Gastrocnemius medialis (tissue), 4 donors: ENCODE measurements at places on chromosomes 7 and 10.
A peak's percentile ranks its signal among the peaks of the same experiment; 100 is the strongest.

DNA sequence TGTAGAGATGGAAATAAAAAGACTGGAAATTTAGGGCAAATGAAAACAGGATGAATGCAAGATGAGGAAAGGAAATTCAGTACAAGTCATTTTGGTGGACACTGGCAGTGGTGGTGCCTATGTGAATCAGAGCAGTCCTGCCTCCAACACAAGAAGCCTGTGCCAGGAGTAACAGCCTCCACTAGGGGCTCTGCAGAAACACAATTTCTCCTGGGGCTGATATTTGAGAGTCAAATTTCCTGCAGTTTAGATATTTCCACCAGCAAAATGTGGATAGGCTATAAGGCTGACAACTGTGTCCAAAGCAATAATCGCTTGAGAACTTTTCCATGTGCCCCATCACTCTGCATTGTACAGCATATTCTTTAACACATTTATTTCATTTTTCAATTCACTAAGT, 4.7 kb upstream of the PLXDC2 start:
- DNase-seq = peak; percentile 21

DNA sequence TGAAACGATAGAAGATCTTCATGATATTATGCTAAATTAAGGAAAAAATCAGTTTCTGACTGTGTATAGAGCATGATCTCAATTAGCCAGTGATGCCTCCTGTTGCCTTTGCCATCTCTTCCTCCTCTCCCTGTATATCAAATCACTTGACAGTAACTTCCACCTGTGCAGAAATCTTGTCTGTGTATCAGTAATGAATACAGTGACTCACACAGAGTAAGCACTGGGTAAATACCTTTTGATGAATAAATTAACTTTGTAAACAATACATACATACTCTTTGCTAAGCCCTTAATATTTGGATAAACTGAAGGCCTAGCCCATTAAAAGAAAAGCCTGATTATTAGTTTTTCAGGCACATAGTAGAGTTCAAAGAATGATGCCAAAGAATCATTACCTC, 610.6 kb upstream of the NRP1 start:
- DNase-seq = no peak

DNA sequence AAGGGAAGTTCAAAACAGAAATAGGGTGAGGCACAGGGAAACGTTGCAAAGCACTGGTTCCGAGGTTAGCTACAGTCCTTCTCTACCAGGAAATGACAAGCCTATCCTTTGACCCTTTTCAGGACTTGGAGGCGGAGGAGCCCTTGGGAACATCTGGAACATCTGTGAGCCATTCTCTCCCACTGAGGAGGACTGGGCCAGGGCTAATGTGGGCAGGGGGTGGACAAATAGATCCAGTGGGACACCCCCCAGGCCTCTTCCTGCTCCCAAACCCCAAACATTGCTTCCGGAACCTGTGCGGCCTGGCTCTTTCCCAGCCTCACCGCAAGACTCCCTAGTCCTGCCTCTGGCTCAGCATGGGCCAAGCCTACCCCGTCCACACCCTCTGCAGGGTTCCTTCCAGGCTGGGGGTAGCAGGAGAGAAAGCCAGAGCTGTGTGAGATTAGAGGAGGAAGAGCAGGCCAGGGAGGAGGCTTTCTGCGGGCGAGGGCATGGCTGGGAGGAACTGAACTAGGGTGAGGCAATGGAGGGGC, 36.5 kb downstream of the GHRHR start:
- DNase-seq = no peak

DNA sequence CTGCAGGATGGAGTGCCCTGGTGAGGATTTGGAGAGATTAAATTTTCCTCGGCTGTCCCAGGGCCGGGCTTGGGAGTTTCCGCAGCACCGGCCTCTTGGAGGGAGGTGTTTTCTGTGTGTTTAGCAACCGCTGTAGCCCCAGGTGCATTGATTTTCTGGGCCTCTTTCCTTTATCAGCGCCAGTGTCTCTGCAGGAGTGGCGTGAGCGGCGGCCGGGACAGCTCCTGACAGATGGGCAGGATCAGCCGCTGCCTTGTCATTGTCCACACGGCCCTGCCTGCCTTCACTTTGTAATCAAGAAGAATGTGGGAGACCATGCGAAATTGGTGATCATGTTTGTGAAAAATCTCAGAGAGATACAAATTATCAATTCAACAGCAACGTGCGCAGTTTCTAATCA, 32.4 kb downstream of the NKX6-2 start:
- DNase-seq = no peak

DNA sequence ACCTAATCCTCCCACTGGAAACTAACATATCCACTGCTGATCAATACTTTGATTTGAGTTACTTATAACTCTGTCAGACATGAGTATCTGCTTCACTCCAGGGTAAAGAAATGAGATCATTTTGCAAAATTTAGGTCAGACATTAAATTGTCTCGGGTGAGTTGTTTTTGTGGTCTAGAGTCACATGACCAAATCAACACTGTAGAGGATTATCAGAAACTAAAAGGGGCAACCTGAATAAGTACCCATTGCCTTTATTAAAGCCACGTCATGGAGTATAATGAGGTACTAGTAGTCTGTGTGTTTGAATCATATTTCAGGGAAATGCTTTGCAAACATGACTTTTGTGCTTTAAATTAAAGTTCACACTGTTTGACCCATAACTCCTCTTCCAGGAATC, 107.7 kb upstream of the ADO start:
- DNase-seq = no peak

DNA sequence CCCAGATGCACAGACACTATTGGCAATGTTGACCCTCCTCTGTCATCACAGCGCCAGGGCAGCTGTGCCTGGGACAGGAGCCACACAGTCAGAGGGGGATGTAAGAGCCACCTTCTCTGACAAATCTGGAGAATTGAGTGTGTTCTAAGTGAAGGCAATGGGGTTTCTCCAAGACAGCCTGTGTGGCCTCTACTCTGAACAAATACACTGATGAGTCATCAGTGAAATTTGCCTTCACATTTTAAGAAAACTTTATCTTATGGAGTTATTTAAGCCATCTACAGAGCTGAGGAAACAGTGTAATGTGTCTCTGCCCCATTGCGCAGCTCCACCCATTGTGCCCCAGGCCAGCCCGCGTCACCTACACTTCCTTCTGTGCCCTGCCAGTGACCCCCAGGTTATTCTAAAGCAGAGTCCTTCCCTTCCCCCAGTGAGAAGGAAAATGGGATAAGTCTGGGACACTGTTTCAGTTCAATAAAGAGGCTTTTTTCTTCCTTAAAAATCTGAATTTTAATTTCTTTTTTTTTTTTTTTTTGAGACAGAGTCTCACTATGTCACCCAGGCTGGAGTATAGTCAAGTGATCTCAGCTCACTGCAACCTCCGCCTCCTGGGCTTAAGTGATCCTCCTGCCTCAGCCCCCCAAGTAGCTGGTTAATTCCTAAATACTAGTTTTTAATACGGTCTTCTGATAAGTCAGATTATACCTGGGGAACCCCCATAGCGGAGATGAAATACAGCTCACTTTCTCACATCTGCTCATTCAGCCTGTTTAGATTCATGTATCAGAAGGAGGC, 21.8 kb downstream of the AKR1E2 start:
- DNase-seq = no peak

GRCh38 chr7:36006636-36007229, 146.3 kb upstream of the EEPD1 start:
- DNase-seq = no peak

- no peak for DNase-seq
Measured at GRCh38 chr7:125098377-125098970, 168.8 kb upstream of the POT1 start.

DNA sequence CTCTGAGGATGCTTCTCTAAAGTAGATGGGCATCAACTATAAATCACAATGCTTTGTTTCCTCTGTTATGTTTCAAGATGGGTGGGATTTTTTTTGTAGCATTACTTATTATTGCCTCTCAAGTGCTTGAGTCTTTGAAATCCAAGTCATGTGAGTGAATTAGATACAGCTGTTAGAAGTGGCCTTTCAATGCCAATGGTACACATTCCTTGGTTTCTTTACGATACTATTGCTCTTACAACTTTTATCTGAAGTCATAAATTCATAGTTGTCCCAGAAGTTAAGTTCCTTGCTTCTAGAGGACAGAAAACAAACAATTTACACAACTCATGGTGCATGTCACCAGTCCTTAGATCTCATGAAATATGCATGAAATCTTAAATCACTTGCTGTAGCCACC, 15.5 kb downstream of the CFTR start:
- no peak for DNase-seq

DNA sequence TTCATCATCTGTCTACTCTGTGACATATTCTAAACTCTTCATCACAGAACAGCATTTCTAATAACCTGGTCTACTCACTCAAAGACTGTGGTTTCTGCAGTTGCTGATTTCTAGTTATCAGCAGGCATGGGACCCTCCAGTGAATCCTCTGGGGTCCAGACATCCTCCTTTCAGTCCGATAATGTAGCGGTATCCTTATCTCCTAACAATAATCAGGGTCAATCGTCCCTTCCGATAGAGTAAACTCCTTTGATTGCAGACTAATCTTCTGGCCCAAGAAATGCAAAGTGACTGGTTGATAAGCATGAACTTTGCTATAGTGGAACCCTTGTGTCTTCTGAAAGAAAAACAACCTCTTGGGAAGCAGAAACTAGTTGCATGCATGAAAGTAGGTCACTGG, 1209.8 kb upstream of the CELF2 start:
- no peak for DNase-seq

DNA sequence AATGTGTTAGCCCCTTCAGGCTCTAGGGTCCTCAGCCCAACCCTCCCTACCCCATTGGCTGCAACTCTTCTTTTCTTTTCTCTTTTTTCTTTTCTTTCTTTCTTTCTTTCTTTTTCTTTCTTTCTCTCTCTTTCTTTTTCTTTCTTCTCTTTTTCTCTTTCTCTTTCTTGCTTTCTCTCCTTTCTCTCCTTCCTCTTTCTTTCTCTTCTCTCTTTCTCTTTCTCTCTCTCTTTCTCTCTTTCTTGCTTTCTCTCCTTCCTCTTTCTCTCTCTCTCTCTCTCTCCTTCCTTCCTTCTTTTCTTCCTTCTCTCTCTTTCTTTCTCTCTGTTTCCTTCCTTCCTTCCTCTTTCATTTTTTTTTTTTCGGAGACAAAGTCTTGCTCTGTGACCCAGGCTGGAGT, 458.9 kb downstream of the TYW1 start:
- DNase-seq = no peak

DNA sequence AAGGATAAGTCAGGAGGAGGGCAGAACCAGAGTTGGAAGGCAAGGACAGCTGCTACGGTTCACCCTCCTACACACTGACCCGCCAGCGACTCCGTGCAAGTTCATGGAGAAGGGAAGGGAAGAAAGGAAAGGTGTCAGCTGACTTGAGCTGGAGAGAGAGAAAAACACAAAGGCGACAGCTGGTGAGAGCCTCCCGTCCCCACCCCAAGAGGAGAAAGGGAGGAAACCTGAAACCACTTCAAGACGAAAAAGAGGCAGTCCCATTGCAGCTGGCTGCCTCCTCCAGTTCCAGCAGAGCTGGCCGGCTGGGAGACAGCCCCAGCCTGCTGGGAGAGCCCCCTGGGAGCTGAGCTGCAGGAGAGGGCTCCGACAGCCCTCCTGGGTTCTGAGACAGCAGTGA, 75.2 kb downstream of the PARD3 start:
- peak; percentile 79 for DNase-seq

GRCh38 chr10:7506571-7506970, 95.7 kb upstream of the SFMBT2 start:
- DNase-seq = no peak
